NCI-H2081 (cell line): ENCODE measurements at places on chromosomes 2 and 18.

DNA sequence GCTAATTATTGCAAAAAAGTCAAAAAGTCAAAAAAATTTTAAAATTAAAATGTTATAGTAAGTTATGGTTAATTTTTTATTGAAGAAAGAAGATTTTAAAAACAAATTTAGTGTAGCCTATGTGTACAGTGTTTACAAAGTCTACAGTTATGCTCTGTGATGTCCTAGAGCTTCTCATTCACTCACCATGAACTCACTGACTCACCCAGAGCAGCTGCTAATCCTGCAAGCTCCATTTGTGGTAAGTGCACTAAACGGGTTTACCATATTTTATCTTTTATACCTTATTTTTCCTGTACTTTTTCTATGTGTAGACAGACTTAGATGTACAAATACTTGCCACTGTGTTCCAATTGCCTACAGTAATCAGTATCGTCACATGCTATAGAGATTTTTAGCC lies 788.2 kb downstream of the DSC3 start:
- no peak for DNase-seq

GRCh38 chr2:127984551-127984950 lies 43.3 kb downstream of the SAP130 start:
- no peak for DNase-seq

- DNase-seq: no peak
Measured at GRCh38 chr2:47269316-47270232, 114.5 kb upstream of the STPG4 start.

DNA sequence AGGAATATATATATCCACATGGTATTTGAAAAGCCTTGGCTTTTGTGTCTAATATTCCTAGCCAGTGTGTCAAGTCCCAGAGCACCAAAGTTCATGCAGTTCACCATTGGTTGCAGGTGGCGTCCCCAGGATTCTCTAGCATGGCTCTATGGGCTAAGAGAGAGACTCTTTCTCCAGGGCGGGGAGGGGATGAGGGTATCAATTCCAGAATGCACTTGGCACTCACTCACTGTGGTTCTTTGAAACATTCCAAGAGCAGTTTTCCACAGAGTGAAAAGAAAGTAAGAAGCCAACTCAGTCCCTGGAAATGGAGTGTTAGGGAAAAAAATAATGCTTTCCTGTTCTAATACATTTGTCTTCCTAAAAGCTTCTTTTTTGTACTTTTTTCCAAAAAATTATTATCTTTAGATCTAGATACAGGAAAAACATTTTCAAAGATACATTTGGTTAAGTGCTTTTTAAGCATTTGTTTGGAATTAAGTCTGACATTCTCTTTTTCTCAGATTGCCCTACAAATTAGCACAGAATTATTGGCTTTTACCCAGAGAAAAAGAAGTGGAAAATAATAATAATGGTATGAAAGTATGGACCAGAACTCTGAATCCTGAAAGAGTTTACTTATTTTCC lies 239.9 kb downstream of the PAX3 start:
- no peak for DNase-seq

GRCh38 chr2:53942280-53942679 lies 28.5 kb downstream of the PSME4 start:
- DNase-seq: no peak

DNA sequence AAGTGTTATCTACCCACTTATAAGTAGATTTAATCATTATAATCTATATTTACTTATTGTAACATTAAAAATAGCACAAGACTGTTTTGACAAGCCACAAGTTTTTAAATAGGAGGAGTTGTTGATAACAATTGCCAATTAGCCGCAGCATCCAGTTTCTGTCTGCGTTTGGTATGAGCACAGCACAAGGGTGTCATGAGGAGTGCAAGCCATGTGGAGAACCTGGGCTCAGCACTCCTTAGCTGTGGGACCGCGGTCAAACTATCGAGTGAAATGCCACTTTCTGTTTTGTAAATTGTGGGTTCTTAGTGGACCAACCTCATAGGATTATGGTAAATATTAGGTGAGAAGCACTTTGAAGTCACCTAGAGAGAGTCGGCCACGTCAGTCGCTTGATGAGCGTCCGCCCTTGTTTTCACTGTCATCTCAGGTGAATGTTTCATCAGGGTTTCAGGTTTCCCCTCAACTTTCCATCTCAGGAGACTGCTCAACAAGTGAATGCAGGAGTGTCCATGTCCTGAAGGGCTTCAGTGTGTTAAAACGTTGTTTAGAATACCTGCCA lies 294.5 kb downstream of the ZNF407 start:
- DNase-seq: peak; percentile 73

DNA sequence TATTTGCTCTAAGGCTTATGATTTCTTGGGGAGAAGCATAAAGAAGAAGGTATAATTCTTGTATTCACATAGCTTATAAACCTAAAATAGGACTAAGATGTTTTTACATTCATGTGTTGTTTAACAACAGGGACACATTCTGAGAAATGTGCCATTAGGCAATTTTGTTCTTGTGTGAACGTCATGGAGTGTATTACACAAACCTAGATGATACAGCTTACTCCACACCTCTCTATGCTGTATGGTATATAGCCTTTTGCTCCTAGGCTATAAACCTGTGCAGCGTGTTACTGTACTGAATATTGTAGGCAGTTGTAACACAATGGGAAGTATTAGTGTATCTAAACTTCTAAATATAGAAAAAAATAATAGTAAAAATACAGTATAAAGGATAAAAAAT lies 92.1 kb downstream of the PHLPP1 start:
- no peak for DNase-seq

DNA sequence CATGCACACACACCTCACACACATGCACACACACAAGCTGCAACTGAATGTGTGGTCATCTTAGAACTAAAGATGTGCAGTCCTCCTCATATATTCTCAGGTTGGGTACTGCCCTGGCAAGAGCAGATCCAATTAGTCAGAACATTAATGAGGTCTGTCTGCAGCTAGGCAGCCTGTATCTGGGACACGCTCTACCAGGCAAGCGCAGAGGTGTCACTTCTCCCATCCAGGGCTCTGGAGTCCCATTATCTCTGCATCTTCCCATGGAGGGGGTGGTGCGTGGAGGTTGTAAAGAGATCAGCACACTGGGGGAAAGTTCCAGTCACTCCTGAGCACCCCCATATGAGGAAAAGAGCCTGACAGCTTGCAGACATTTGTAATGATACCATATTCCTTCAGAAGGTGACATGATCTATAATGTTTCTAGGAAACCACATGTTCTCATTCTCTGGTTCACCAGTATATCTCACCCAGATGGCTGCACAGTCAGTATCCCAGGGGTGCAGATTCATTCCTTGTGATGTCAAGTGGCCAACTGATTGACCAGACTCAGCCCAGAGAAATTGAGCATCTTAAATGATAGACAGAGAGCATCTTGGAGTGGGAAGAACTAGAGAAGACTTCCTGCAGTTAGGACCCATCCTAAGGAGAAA lies 95.4 kb downstream of the RTN4 start:
- DNase-seq: no peak

GRCh38 chr18:35122586-35123224 lies 81.5 kb downstream of the MAPRE2 start:
- DNase-seq: peak; percentile 71

DNA sequence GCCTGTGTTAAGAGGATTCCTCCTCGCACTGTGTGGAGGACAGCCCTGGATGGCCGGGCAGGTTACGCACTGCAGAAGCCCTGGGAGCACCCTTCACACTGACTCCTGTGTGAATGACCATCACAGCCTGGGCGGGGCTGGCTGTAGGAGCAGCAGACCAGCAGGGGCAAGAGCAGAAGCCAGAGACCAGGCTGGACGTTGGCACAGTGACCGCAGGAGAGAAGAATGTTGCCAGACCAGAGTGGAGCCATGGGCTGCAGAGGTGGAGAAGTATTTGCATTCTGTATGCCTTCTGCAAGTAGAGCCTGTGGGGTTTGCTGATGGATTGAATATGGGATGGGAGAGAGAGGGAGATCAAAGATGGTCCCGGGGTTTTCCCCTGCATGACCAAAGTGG lies 23.1 kb downstream of the LRRFIP1 start:
- DNase-seq: no peak

- DNase-seq: peak; percentile 6
Measured at GRCh38 chr2:225008935-225009334, 33.3 kb downstream of the DOCK10 start.

- DNase-seq: no peak
Measured at GRCh38 chr18:46412916-46413315, 244.1 kb downstream of the LOXHD1 start.

DNA sequence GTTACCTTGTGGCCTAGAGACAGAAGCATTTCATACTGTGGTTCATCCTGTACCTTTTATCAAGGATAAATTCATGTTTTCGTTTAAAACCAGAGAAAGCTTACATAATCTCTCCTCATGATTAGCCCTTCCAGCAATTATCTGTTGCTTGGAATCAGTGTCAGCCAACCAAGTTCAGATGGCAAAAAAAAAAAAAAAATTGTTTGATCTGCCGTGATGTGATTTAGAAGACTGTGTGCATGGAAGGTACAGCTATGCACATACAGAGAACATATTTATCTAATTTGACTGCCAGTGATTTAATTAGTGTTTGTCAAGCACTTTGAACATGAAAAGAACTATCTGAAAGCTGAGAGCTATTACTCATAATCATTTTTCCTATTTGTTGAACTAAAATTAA lies 180.9 kb downstream of the ZEB2 start:
- DNase-seq: peak; percentile 24

- DNase-seq: no peak
Measured at GRCh38 chr2:109594246-109594885, 19.4 kb downstream of the SEPTIN10 start.

- no peak for DNase-seq
Measured at GRCh38 chr18:37529863-37530262, 35.7 kb downstream of the CELF4 start.

DNA sequence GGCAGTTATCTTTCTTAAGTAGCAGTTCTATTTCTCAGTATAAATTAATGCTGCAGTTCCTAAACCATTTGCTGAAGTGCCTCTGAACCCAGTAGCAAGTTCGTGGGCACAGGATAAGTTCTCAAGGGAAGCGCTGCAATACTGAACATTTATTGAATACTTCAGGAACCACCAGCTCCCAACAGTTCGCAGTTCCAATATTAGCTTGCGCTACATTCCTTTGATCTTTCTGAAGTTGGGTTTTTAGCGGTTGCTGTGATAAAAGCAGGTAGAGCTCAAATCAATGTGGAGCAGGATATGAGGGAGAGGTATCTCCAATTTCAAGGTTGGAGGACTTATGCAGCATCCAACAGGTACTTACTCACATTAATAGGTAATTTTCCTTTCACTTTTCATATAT lies 33.7 kb downstream of the PDCL3 start:
- no peak for DNase-seq
